T-helper 2 cell treated with Interferon-gamma antibody and Interleukin-4, amounts not matched to agents 5 μg/mL and 100 μg/mL, for 36 hours (primary cell): ENCODE measurements at places on chromosomes 2 and 18.
A peak's percentile ranks its signal among the peaks of the same experiment; 100 is the strongest.

DNA sequence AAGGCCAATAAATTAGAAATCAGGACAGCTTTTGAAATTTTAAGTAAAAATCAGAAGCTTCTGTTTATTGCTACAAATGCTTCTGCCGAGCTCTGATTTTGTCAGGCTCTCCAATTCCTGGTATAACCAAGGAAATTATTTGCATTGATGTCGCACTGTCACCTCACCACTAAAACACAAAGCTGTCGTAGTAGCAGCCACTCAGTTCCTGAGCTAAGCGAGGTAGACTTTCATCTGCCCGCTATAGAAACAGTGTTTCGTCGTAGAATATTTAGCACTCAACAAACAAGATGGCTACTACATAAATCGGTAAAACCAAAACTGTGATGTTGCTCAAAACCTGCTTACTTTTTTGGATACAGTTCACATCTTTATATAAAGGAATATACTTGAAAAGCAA lies 141.3 kb upstream of the FOSL2 start:
- H3K4me1 ChIP-seq, result peaks cover 38% of the 10 kb centered on the region
- H3K27me3 ChIP-seq, result no peaks in the 10 kb centered on the region
- H3K27ac ChIP-seq, result peak overlapping the region; percentile 78
- no peak for DNase-seq
- peak overlapping the region; percentile 76 for H3K4me3 ChIP-seq

DNA sequence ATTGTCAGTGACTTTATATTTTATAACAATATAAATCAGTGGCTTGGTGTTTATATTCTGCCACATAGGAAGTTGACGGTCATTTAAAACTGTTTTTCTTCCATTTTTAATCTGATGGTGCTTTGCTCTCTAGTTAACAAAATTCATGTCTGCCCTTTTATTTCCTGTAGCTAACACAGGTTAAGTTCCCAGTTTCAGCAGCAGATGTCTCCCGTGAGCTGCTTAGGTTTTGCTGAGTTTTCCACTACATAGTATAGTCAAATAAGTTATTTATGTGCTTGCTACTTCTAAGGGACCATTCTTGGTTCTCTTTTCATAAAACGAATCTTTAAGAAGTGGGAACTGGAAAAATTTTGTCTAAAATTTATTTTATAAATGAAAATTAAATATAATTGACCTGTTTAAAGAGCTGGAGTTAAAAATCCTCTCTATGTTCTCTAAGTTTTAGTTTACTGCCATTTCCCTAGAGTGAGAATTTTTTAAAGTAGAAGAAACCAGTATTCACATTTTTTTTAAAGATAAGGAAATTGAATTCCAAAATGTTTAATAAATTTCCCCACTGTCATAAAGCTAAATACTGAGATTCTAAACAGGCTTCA lies 20.6 kb downstream of the HTR2B start:
- peaks cover 21% of the 10 kb centered on the region for H3K36me3 ChIP-seq
- peak; percentile 38 for DNase-seq
- H3K4me1 ChIP-seq, result peaks cover 9% of the 10 kb centered on the region
- H3K4me3 ChIP-seq, result no peak overlapping the region
- H3K27ac ChIP-seq, result no peak overlapping the region

- no peak overlapping the region for H3K4me3 ChIP-seq
- no peaks in the 10 kb centered on the region for H3K36me3 ChIP-seq
- H3K27me3 ChIP-seq, result no peaks in the 10 kb centered on the region
- H3K27ac ChIP-seq, result no peak overlapping the region
- H3K4me1 ChIP-seq, result no peaks in the 10 kb centered on the region
- no peak for DNase-seq
Observed at GRCh38 chr2:907706-908105, 42.9 kb upstream of the SNTG2 start.

- H3K36me3 ChIP-seq, result no peaks in the 10 kb centered on the region
- peaks cover 2% of the 10 kb centered on the region for H3K27me3 ChIP-seq
- no peak overlapping the region for H3K27ac ChIP-seq
- peaks cover 14% of the 10 kb centered on the region for H3K4me1 ChIP-seq
Observed at GRCh38 chr2:236573066-236573929, 3.7 kb downstream of the ACKR3 start.

DNA sequence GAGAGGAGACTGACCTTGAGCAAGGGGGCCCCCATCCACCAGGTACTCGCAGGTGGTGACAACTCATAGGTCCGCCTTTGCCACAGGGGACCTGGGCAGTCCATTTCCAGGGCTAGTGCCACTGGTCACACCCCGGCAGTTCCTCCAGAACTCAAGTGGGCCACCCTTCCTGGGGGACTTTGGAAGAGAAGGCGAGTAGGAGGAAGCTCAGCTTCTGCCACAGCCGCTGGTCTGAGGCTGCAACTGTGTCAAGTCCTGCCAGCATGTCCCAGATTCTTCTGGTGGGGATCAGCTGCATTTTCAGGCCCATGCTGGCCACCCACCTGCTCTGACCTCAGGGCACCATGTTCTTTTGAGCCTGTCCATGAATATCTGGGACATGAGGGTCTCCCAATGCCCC lies 423.9 kb upstream of the MYT1L start:
- DNase-seq, result no peak
- H3K27ac ChIP-seq, result no peak overlapping the region
- no peaks in the 10 kb centered on the region for H3K27me3 ChIP-seq
- no peaks in the 10 kb centered on the region for H3K36me3 ChIP-seq
- H3K4me3 ChIP-seq, result no peak overlapping the region
- H3K4me1 ChIP-seq, result no peaks in the 10 kb centered on the region

DNA sequence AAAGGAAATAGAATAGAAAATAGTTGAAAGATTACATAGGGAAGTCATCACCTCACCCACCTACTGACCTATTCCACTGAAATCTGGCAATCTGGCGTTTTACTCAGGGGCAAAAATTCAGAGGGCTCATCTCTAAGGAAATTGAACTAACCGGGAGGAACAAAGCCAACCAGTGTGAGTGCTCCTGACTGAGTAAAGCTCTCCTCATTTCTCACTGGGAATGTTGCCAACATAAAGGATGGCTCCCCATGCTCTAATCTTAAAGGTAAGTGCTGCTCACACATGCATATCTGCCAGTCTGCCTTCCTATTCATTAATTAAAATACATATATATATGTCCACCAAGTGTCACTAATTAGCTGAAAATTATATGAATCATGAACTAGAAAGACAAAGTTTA lies 13.5 kb upstream of the DOK6 start:
- no peak for DNase-seq
- H3K27ac ChIP-seq, result no peak overlapping the region
- no peaks in the 10 kb centered on the region for H3K4me1 ChIP-seq
- no peaks in the 10 kb centered on the region for H3K36me3 ChIP-seq
- H3K4me3 ChIP-seq, result no peak overlapping the region

DNA sequence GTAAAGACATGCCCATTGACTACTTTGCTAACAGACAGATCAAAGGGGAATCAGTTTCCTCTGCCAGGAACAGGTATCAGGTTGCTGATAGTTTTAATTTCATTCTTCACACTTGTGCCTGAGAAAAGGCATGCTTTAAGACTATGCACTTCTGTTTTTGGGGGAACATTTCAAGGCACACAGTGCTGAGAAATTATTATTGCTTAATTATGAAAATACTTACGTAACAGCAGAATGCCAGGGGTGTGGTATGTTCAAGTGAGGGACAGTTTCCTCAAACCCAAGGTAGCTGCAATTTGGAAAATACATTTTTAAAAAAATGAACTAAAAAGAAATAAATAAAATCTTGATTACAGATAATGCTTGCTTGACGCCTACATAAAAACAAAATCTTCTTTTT lies 1746.1 kb upstream of the PIK3C3 start:
- H3K4me3 ChIP-seq, result no peak overlapping the region
- H3K4me1 ChIP-seq, result no peaks in the 10 kb centered on the region
- H3K27me3 ChIP-seq, result no peaks in the 10 kb centered on the region
- H3K36me3 ChIP-seq, result no peaks in the 10 kb centered on the region

GRCh38 chr18:46274266-46274665 lies 170.1 kb downstream of the HAUS1 start:
- no peak overlapping the region for H3K4me3 ChIP-seq
- H3K4me1 ChIP-seq, result peaks cover 8% of the 10 kb centered on the region
- H3K27ac ChIP-seq, result no peak overlapping the region
- H3K36me3 ChIP-seq, result peaks cover 6% of the 10 kb centered on the region

- no peak overlapping the region for H3K4me3 ChIP-seq
- H3K27ac ChIP-seq, result no peak overlapping the region
- no peaks in the 10 kb centered on the region for H3K4me1 ChIP-seq
Observed at GRCh38 chr2:11391942-11392266, 47.5 kb upstream of the ROCK2 start.

GRCh38 chr2:18545384-18545783 lies 15.1 kb downstream of the RDH14 start:
- H3K27ac ChIP-seq, result no peak overlapping the region
- H3K4me1 ChIP-seq, result peaks cover 30% of the 10 kb centered on the region
- peak overlapping the region; percentile 24 for H3K4me3 ChIP-seq
- peaks cover 2% of the 10 kb centered on the region for H3K27me3 ChIP-seq
- peak; percentile 29 for DNase-seq

GRCh38 chr2:140714586-140714985 lies 1416.2 kb downstream of the LRP1B start:
- DNase-seq, result no peak
- H3K4me3 ChIP-seq, result no peak overlapping the region
- no peak overlapping the region for H3K27ac ChIP-seq
- H3K4me1 ChIP-seq, result no peaks in the 10 kb centered on the region
- H3K27me3 ChIP-seq, result no peaks in the 10 kb centered on the region

- no peak overlapping the region for H3K27ac ChIP-seq
- no peaks in the 10 kb centered on the region for H3K4me1 ChIP-seq
- no peak for DNase-seq
- no peak overlapping the region for H3K4me3 ChIP-seq
- peaks cover 2% of the 10 kb centered on the region for H3K36me3 ChIP-seq
- H3K27me3 ChIP-seq, result no peaks in the 10 kb centered on the region
Observed at GRCh38 chr2:135422898-135423297, 108.1 kb downstream of the ZRANB3 start.

DNA sequence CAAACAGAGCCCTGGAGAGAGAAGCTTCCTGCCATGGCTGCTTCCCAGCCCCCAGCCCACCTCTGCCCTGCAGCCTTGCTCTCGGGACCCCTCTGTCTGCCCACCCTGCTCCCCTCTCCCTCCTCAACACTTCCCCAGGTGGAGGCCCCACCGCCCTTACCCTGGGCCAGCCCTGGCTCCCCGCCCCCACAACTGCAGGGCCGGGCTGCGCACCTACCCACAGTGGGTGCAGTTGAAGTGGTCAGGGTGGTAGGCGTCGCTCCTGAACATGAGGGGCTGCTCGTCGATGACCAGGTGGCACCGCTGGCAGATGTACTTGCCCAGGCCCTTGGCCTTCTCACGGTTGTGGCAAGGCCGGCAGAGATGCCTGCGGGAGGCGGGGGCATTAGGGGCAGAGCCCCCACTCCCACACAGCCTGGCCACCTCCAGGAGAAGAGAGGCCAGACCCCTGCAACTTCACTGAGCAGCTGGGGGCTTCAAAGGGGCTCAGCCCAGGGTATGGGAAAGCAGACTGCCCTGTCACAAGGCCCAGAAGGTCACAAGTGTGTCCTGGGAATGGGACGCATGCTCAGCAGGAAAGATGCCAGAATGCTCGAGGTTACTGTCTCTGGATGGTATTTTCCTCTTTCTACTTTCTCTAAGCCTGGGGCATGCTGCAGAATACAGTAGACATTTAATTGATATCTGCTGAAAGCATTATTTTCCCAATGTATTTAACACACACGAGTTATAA lies 3.1 kb upstream of the GPR17 start:
- peaks cover 17% of the 10 kb centered on the region for H3K4me1 ChIP-seq
- H3K27ac ChIP-seq, result no peak overlapping the region
- H3K4me3 ChIP-seq, result no peak overlapping the region
- H3K36me3 ChIP-seq, result no peaks in the 10 kb centered on the region
- DNase-seq, result no peak

- H3K27ac ChIP-seq, result peak overlapping the region; percentile 91
- H3K36me3 ChIP-seq, result peaks cover 32% of the 10 kb centered on the region
- H3K4me3 ChIP-seq, result peak overlapping the region; percentile 96
- H3K27me3 ChIP-seq, result no peaks in the 10 kb centered on the region
- peak; percentile 30 for DNase-seq
Observed at GRCh38 chr2:218290316-218291261, 1.7 kb downstream of the TMBIM1 start.

DNA sequence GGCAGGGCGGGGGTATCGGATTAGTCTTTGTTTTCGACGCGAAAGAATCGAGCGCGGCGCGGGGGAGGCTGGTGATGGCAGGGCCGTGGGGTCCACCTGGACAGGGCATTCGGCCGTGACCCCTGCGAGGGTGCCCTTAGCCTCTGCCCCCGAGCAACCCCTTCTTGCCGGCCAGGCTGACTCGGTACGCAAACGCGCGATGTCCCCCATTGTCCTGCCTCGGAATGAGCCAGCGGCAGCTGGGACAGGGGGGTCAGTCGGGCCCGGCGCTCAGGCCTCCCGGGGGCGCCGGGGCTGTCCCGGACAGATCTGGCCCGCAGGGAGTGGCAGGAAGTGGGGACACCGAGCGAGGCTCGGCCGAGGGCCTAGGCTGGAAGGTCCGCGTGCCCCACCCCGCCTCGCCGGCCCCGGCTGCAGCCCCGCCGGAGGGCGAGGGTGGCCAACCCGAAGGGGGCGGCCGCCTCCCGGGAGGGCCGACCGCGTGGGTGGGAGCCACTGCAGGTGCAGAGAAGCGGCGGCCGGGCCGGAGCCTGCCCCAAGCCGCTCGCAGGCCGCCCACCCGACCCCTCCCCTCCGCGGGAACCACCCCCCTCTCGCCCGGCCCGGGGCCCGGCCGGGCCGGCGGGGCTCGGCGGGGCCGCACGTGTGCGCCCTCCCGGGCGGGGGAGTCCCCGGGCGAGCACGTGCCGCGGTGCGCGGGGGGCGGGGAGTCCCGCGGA lies at the start of gene TET3:
TSS of gene TET3 (plus strand) at position 708 of the 719 bp plus-strand sequence. CDS start 1,494 bp downstream, outside the sequence.
- peak; percentile 71 for DNase-seq
- H3K4me1 ChIP-seq, result peaks cover 65% of the 10 kb centered on the region
- H3K4me3 ChIP-seq, result peak within 1 kb of the TSS; percentile 82

DNA sequence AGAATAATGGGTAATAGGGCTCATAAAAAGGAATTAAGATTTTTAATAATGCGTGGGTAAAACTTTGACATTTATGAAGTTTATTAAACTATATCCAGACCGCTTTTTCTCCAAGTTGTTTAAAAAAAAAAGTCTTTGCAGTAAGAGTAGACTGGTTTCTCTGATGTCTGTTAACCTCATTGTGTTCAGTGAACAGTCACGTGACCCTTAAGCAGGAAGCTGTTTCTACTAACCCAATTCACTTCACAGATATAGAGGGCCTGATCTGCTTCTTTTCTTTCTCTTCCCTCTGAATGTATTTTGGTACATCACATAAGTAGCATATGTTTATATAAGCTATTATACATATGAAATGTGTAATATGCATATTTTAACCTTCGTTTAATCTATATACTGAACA lies 1011.3 kb upstream of the CELF4 start:
- H3K36me3 ChIP-seq, result no peaks in the 10 kb centered on the region
- H3K27me3 ChIP-seq, result no peaks in the 10 kb centered on the region
- no peak overlapping the region for H3K4me3 ChIP-seq
- no peak for DNase-seq
